CD4-positive, alpha-beta T cell treated with Interleukin-10 for 1 hour (primary cell): ENCODE measurements at places on chromosomes 13 and 19.

GRCh38 chr19:41566001-41566400, 10.0 kb upstream of the CEACAM21 start:
- no peak for DNase-seq

- no peak for DNase-seq
Observed at GRCh38 chr13:104320446-104320845, 1254.2 kb upstream of the SLC10A2 start.

DNA sequence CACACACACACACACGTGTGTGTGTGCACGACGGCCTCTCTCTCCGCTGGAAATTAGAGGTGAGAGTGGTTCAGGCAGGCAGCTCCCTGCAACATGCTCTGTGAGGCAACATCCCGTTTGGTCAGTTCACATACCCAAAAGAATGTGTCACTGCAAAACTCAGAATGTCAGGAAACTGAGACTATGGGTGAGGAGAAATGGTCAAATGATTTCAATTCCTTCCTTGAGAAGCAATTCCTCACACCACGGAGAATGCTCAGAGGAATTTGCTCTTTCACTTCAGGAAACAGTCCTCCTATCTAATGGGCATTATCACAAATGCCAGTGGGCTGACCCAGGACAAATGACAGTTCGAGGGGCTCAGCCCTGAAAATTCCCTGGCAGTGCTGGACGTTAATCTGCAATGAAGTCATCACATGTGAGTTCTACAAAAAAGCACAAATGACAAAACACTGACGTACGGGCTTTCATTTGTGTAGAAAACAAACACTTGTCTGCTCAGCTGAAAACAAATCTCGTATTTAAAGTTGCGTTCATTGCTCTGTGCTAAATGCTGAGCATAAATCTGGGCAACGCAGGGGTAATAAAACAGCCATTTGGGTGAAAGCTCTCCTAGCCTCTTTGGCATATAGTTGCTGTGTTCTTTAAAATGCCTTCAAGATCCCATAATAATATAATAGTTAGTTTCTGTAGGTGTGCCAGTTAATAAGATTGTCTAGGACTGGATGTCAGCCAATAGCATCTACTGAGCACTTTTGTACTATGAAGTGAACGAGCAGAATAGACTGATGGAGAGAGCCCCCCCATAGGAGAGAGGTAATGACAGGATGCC, 18.6 kb upstream of the LATS2 start:
- no peak for DNase-seq

GRCh38 chr13:91308299-91308698, 39.2 kb upstream of the MIR17HG start:
- peak; percentile 16 for DNase-seq

DNA sequence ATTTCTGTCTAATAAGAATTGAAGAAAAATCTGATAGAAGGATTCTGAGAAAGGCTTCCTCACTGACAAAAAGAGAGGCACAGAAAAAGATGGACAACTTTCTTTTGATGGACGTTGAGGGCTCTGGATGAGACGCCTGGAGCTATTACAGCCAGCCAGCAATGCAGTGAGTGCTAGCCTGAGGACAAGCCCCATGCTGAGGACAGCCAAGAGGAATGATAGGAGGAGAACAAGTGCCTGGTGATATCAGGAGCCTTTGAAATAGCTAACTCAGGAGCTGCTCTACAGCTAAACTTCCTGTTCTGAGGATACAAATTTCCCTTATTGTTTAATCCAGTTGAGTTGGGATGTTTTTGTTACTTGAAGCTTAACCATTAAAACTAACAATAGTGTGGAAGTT, 212.3 kb downstream of the COG6 start:
- DNase-seq, result no peak

DNA sequence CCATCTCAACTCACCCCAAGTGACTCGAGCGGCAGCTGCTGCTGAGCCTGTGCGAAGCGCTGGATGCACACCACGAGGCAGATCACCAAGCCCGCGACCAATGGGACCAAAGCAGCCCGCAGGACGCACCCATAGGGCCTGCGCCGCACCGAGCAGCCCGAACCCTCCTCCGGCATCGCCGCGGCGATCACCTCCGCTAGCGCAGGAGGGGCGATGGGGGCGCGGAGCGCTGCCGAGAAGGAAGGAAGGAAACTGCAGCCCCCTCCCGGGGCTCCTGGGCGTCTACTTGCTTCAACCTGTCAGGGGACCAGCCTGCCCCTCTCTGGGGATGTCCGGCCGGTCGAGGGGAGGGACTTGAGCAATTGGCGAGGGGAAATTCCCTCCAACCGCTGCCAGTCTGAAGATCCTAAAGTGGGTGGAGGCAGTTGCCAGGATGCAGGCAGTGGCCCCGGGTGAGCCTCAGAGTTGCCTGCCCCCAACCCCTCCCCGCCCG, at the start of gene CD70:
CD70 (minus strand) TSS at position 324 of the 493 bp plus-strand sequence; CDS start at position 176, 148 bp downstream.
- DNase-seq, result peak; percentile 77

- no peak for DNase-seq
Observed at GRCh38 chr13:87244256-87244890, 426.8 kb upstream of the SLITRK5 start.

DNA sequence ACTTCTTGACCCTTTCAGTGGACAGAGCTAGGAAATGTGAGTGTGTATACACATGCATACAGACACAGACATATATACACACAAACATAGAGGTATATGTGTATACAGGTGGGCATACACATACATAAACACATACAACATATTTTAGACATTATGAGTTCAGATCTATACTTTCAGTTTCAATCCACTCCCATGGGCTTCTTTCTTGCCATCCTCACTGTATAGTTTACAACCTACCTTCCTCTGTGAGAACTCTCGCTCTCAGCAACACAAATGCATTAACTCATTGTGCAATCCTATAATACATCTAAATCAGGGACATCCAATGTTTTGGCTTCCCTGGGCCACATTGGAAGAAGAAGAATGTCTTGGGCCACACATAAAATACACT, 21.2 kb upstream of the SCEL start:
- DNase-seq, result no peak

- peak; percentile 86 for DNase-seq
Observed at GRCh38 chr19:48492925-48493717, 18.5 kb downstream of the LMTK3 start.

GRCh38 chr19:14700711-14701375, 11.0 kb downstream of the ZNF333 start:
- no peak for DNase-seq

GRCh38 chr13:53015971-53016370, 12.6 kb upstream of the OLFM4 start:
- DNase-seq, result no peak

GRCh38 chr19:42514449-42514848, 13.8 kb downstream of the CEACAM1 start:
- no peak for DNase-seq

DNA sequence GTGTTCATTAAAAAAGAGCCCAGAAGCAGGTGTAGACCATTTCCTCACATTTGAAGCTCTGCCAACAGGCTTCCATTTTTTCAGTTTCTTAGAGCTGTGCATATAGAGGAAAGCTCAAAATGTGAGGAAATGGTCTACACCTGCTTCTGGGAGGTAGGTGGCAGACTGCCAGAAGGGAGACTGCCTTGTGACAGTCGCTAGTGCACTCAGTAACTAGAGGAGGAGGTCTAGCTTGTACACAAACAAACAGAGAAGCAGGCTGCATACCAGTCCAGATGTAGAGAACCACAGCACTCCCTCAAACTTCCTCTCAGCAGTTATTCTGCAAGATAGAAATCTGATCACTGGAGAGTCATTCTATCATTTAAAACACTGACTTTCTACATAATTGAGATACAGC, 800.2 kb downstream of the EFNB2 start:
- no peak for DNase-seq

DNA sequence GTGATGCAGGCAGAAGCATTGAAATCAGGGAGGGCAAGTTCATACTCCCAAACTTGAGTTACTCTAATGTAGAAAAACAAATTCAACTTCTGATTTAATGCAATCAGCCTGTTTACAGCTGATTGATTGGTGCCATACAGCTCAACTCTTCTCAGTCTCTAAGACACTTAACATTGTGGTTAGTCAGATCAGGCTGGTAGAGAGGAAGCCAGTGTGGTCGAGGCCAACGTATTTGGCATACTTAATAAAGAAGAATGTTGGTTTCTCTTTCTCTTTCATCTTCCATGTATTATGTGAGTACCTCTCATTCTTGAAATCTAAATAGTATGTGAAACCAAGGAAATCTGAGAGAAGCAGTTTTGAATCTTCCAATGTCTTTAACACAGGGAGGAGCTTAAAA, 255.0 kb upstream of the SLITRK1 start:
- peak; percentile 78 for DNase-seq

GRCh38 chr13:59464926-59465325, 698.8 kb downstream of the DIAPH3 start:
- no peak for DNase-seq

DNA sequence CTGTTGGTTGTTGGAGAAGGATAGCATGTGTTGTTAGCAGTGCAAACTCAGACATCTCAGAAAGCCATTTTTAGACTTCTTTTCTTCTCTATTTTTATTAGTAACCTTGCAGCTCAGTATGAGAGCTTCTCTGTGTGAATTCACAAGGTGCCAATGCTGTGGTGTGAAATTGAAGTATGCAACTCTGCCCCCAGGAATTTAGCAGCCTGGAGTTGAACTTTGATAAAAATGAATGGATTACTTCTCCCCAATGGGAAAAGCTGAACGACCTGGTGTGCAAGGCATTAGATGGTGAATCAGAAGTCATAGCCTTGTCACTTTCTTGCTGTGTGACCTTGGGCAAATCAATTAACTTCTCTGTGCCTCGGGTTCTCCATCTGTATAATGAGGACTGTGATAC, 512.3 kb upstream of the PCDH9 start:
- no peak for DNase-seq

GRCh38 chr13:30968846-30969245, 36.4 kb downstream of the TEX26 start:
- no peak for DNase-seq

DNA sequence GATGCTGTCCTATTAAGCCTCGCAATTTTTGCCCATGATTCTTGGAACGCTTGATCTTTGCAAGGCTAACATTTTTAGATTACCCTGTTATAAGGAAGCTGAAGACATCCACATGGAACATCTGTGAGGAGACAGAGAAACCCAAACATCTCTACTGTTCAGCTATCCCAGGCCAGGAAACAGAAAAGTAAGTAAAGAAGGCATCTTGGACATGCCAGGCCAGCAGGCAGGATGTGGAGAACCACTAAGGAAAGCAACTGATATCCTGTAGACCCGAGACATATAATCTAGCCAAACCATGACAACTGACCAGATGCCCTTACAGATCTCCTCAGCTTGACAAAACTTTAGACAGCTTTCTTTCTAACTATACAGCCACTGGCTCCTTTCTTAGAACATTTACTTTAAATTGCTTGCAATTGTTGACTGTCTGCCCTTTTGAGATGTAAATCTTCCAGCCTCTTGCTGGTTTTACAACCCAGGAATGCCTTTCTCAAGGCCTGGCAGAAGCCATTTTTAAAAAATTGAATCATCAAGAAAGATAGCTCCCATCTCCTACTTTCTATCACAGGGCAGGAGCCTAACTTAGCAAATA, 255.8 kb upstream of the DACH1 start:
- DNase-seq, result no peak

DNA sequence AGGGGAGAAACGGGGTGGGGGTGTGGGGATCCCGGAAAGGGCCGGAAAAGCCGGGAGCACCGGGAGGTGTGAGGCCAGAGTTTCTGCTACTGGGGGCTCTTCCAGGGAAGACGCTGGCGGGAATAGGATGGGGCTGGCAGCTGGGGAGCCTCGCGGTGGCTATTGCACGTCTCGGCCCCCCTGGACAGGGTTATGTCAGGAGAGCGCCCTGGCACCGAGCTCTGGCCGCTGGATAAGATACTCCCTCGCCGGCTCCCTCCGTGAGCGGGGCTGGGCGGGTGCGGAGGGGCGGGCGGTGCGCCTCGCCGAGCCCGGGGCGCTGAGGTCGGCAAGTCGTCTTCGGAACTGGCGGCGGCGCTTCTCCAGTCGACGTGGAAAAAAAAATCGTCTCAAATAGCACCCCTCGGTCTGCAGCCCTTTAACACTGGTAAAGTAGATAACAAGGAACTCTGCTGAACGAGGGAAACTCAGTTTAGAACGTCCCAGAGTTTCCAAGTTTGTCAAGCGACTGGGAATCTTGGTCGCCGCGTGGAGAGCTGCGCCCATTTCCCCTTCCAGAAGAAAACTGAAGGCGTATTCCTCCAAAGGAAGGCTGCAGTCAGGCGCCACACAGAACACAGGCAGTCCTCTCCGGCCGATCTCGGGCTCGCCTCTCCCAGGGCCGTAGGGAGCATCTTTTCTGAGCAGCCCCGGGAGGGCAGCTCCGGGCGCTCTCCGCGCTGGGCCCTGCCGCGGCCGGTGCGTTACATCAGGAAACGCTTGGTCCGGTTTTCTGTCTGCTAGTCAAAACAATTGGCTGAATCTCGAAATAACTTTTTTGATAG, 115.1 kb downstream of the KCNRG start:
- DNase-seq, result no peak

DNA sequence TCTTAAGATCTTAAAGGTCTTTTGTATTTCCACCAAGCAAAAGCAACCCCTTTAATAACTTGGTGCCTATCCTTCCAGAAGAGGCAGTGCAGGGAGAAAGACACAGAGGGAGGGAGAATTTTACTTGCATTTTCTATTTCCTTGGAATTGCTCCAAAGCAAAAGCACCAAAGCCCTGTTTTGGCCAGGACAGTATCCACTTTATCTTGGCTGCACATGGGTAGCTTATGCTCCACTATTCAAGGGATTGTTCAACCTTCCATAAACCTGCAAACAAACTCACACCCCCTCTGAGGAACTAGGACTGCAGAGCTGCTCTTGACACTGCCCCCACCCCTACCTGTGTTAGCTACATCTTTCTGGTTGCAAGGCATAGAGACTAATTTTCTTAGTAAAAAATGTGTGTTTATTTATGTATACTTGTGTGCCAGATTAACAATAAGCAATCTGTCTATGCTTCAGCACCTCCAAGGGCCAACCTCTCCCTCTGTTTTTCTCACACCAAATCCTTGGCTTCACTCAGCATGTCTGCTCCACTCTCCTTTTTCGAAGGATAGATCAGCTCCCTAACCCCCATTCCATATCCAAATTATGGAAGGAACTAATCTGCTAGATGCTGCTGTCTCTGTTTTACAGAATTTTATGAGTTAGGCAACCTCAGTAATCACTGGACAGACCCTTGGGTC, 68.1 kb upstream of the KLF12 start:
- no peak for DNase-seq
